Natural killer cell treated with Interleukin-12 subunit alpha and Interleukin-12 subunit beta and Interleukin-15 and Interleukin-18, amount 100 ng/mL, for 72 hours (primary cell): ENCODE measurements at places on chromosomes 5 and 9. TPM values are rescaled to one million over a fixed set of nuclear protein-coding genes. Genes with fewer than 3 reads are reported as not detected.

- peak overlapping the region; percentile 92 for H3K27ac ChIP-seq
- no peaks in the 10 kb centered on the region for H3K36me3 ChIP-seq
- H3K4me3 ChIP-seq = peak overlapping the region; percentile 99
- no peak for DNase-seq
- peaks cover 19% of the 10 kb centered on the region for H3K4me1 ChIP-seq
Measured at GRCh38 chr5:87266914-87267573, 639 bp upstream of the RASA1 start.

DNA sequence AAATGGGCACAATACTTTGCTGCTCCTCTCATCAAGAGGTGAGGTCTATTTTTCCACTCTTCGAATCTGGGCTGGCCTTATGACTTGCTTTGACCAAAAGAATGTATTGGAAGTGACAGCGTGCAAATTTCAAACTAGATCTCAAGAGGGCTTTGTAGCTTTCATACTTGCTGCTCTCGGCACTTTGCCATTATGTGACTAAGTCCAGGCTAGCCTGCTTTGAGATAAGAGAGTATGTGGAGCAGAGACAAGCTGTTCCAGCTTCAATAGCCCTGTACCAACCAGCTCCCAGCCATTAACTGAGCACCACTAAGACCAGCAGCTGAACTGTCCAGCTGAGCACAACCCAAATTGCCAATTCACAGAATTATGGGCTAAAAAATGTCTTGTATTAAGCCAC lies 124.6 kb downstream of the ACER2 start:
- H3K4me3 ChIP-seq = no peak overlapping the region
- DNase-seq = no peak
- H3K36me3 ChIP-seq = no peaks in the 10 kb centered on the region
- H3K4me1 ChIP-seq = no peaks in the 10 kb centered on the region
- no peaks in the 10 kb centered on the region for H3K27me3 ChIP-seq
- H3K27ac ChIP-seq = no peak overlapping the region

GRCh38 chr5:438481-438981 lies 4.4 kb upstream of the EXOC3 start:
- H3K4me1 ChIP-seq = peaks cover 2% of the 10 kb centered on the region
- H3K27ac ChIP-seq = no peak overlapping the region
- DNase-seq = no peak
- H3K36me3 ChIP-seq = no peaks in the 10 kb centered on the region

DNA sequence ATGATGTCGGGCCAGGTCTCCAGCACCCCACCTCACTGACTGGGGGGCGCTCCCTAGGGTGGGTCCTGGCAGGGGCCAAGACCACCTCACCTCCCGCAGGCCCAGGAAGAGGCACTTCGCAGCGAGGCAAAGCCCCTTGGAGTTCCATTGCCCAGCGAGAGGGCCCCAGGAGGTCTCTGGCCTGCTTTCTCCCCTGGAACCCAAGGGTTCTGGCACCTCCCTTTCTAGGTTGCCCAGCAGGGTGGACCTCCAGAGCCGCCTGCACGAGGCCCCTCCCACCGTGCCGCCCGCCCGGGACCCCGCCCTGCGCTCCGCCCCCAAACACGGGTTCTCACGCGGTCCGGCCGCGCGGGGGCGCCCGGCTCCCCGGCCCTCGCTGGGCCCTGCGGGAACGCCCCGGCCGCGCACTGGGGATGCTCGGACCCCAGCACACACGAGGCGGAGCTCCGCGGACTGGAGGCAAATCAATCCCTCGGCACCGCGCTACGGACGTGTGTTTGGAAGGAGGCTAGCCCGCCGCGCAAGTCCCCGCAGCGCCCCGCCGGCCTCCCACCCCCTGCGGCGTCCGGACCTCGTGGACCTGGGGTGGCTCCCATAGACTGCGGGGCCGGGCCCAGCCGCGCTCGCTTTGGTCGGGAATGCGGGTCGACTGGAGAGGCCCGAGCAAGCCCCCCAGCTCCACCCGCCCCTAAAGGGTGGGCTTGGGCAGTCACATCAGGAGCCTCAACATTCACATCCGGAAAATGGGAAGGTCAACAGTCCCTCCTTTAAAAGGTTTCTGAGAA lies 99.5 kb upstream of the LMX1B start:
- H3K4me1 ChIP-seq = peaks cover 41% of the 10 kb centered on the region
- H3K36me3 ChIP-seq = no peaks in the 10 kb centered on the region
- no peak overlapping the region for H3K4me3 ChIP-seq
- peaks cover 22% of the 10 kb centered on the region for H3K27me3 ChIP-seq

- H3K27me3 ChIP-seq = no peaks in the 10 kb centered on the region
- H3K4me3 ChIP-seq = no peak overlapping the region
- DNase-seq = no peak
- H3K36me3 ChIP-seq = no peaks in the 10 kb centered on the region
- H3K27ac ChIP-seq = no peak overlapping the region
Measured at GRCh38 chr5:126000507-126000906, 422.7 kb upstream of the GRAMD2B start.

DNA sequence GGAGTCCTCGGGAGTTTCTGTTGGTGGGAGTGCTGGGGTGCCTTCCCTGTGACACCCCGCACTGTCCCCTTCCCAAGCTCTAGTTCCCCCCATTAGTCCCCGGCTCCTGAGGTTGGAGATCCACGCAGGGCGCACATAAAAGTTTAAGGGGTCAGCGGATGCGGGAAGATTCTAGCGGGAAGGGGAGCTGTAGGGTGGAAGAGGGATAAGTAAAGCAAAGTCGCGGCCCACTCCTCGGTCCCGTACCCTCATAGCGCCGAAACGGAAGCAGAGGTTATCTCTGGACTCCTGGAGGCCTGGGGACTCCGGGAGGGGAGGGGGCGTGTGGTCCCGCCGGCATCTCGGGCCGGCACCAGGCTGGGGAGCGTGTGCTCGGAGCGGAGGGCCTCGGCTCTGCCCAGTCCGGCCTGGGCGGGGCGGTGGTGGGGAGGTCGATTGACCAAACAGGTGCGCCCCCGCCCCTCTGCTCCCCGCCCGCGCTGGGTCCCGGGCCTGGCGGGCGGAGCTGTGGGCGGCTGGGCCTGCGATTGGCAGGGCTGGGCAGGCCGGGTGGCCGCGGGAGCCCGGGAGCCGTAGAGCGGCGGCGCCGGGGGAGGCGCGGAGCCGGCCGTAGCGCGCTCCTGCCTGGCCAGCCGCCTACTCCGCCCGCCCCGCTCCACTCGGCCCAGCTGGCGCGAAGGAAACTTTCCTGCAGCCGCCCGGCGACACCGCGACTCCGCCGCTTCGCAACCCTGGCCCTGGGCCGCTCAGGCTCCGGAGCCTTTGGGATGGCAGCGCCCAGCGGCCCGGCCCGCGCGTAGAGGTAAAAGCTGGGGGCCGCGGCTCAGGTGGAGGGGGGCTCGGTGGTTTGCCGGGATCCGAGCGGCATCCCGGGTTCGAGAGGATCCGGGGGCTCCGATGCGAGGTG lies 52.2 kb upstream of the DAB2IP start:
- H3K4me3 ChIP-seq = no peak overlapping the region
- peaks cover 14% of the 10 kb centered on the region for H3K4me1 ChIP-seq
- no peak for DNase-seq
- no peak overlapping the region for H3K27ac ChIP-seq

SAXO1 gene
- not detected for total RNA-seq

TNC gene
- not detected for total RNA-seq

TPPP gene
- total RNA-seq = not detected

IGIP gene
- 2.6 TPM for total RNA-seq
